ENCODE measurements at places on chromosomes 13 and 19.

DNA sequence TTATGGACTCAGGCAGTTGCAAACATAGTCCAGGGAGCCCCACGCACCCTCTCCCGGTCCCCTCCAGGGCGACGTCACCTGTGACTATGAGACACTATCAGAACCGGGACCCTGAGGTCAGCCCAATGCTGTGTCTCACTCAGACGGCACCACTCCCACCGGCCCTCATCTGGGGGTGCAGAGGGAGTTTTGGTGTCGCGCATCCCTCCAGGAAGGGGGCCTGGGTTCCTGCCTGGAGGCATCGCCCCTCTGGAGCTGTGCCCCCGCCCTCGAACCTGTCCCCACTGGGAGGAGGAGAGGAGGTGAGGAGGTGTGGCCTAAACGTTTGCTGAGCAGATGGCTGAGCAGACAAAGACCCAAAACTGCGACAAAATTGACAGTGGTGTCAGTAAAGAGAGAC lies 51.2 kb downstream of the GADD45B start:
- no peak for DNase-seq

GRCh38 chr13:94917824-94918223 lies 205.5 kb upstream of the SOX21 start:
- DNase-seq: no peak

DNA sequence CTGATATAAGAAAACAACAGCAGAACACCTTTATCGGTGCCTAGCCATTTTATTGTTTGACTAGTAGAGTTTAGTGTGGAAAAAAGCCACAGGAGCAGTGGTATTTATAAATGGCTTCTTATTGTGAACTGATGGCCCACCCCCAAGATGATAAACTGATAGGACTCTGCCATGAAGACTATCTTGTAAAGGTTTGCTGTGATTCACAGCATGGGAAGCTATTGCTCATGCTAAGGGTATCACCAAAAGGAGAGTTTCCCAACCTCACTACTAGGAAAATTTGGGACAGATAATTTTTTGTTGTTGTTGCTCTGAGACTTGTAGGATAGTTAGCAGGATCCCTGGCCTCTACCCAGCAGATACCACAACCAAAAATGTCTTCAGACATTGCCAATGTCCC lies 12.0 kb upstream of the SLC7A1 start:
- no peak for DNase-seq

- no peak for DNase-seq
Measured at GRCh38 chr19:23070353-23071146, 46.3 kb upstream of the ZNF730 start.

DNA sequence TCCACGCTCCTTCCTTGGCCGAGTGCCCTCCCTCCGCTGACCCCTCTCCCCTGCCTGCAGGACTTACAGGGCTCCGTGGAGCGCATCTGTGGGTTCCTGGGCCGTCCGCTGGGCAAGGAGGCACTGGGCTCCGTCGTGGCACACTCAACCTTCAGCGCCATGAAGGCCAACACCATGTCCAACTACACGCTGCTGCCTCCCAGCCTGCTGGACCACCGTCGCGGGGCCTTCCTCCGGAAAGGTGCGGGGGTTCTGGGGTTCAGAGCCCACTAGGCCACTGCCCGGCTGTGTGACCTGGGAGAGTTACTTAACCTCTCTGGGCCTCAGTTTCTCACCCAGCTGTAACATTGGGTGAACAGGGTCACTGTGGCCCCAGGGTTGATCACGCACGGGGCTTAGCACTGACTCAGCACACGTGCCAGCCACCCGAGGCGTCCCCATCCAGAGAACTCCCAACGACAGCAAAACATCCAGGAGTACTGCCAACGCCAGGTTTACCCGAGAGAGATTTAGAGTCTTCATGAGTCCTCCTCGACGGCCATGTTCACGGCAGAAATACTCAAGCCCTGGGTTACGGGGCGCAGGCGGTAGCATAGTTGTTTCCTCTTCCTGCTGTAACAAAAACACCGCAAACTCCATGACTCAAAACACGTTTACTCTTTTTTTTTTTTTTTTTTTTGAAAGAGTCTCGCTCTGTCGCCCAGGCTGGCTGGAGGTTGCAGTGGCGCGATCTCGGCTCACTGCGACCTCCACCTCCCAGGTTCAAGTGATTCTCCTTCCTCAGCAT lies 9.7 kb upstream of the SPACA4 start:
- no peak for DNase-seq

DNA sequence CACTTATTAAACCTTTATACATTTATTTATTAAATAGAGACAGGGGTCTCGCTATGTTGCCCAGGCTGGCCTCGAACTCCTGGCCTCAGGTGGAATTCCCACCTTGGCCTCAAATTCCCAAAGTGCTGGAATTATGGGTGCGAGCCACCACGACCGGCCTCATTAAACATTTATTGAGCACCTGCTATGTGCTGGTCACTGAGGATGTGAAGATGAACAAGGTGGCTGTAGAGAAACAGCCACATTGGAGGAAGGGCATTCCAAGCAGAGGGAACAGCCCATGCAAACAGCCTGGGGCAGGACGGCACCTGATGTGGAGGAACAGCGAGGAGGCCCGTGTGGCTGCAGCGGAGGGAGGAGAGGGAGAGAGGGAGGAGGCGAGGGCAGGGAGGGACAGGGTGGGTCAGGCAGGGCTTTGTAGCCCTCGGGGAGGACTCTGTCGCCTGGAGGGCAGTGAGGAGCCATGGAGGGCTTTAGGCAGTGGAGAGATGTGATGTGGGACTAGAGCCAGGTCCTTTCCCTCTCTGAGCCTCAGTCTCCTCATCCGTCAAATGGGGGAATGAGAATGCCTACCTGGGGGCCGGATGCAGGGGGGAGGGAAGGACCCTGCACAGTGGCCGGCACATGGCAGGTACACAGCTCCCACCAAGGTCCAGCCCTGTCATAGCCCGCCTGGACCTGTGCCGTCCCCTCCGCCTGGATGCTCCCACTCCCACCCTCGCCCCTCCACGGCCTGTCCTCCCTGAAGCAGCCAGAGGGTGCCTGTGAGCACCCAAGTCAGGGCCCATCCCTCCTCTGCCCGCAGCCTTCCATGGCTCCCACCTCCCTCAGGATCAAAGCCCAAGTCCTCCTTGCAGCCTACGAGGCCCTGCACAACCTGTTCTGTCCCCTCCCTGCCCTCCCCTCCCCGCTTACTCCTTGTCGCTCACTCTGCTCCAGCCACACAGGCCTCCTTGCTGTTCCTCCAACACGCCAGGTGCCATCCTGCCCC lies 21.5 kb upstream of the NFIC start:
- DNase-seq: no peak

DNA sequence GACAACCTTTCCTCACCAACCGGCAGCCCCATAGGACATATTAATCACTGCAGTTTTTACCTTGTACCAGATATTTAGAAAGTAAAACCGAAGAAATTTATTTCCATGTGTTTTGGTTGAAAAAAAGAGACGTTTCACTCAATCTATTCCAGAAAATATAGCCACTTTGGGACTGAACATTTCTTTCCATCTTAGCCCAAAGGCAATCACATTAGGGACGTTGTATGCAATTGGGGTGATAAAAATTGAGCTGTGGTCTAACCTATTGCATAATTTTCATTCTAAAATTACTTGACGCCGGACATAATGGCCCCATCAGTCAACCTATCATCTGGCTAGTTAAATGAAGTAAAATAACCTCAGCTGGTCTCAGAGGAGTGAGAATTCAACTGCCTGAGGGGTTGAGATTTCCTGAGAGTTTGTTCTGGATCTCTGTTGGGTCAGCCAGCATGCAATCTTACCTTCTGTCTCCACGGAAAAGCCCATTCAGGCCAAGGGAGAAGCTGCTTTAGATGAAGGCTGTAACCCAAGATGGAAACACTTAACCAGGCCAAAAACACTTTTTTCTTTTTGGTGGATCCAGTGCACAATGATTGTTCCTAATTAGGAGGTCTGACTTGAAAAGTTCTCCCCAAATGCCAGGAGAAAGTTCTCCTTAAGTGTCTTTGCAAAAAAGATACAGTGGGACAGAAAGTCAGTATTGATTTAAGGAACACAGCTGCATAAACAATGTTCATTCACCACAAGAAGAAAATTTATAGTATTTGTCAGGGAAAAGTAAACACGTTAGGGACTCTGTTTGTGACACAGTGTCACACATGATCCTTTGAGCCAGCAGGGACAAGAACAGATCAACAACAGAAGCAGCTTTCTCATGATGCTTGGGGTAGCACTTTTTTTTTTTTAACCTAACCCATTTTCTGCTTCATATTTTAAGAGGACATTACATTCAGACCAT lies 34.1 kb downstream of the DLEU7 start:
- DNase-seq: no peak

- no peak for DNase-seq
Measured at GRCh38 chr13:97506511-97506910, 72.5 kb downstream of the RAP2A start.

GRCh38 chr13:53045189-53045588 lies 16.6 kb downstream of the OLFM4 start:
- no peak for DNase-seq

DNA sequence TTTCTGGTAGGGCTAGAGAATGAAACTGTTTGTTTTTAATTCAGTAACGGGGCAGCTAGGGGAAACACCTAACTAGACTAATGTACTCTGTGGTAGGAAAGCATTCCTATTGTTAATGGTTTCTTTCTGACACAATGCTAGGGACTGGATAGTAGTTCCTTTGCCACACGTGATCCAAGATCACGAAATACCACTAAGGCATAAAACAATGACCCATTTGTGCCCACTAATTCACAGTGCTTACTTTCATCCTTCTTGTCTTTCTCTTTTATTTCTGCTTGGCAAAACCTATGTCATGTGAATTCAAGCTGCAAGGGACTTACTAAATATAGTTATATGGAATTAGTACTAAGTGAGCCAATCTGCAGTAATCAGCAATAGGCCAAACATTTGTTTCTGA lies 834.1 kb upstream of the SLITRK6 start:
- no peak for DNase-seq

DNA sequence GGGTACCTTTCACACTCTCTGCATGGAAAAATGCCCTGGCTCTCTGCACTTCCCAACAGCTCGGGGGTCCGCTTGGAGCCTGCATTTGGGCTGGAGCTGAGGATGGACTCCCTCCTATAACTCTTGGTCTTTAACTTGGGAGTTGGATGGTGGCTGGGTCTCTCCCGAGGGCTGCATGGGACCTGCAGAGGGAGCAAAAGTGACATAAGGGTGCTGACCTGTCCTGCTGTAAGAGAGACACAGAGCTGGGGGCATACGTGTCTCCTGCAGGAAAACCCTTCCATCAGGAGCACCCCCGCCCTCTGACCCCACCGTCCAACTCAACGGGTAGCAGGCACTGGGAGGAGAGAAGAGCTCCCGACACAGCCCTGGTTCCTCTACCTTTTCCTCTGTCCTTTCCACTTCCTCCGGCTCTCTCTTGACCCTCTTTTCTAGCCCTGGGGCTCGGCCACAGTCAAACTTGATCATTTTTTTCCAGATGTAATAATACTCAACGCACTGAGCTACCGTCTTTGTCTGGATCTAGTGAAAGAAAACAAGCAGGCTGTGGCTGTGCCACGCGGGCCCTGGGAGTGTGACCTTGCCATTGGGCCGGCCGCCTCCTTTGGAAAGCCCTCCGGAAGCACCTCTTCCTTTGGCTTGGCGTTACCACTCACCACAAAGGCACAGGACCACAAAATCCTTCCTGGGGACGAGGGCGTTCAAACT lies 6.8 kb upstream of the NAPA start:
- no peak for DNase-seq

- DNase-seq: no peak
Measured at GRCh38 chr13:27967203-27967735, 1.8 kb downstream of the CDX2 start.

DNA sequence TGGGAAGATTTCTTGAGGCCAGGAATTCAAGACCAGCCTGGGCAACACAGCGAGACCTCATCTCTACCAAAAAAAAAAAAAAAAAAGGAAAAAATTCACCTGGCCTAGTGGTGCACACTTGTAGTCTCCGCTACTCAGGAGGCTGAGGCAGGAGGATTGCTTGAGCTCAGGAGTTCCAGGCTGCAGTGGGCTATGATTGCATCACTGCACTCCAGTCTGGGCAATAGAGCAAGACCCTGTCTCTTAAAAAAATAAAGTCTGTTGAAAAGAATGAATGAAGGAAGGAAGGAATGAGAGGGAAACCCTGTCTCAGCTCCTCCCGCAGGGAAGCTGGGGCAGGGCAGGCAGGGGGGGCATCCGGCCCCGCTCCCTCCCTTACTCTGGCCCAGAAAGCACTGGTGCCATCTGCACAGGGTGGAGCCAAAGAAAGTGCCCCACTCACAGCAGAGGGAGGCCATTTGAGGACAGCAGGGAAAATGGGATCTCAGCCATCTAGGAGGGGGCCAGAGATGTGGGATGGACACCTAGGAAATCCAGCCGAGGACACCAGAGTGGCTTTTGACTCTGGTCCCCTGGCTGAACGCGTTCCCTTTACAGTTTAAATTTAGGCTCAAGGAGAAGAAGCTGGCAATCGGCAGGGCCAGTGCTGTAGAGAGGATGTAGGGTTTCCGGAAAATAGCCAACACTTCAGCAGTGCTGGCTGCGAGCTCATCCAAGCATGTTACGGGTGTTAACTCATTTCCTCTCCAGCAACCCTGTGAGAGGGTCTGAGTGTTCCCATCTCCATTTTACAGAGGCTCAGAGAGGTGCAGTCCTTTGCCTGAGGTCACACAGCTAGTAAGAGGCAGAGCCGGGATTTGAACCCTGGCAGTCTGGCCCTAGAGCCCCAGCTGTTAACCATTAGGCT lies 3.6 kb upstream of the HPN start:
- DNase-seq: no peak

DNA sequence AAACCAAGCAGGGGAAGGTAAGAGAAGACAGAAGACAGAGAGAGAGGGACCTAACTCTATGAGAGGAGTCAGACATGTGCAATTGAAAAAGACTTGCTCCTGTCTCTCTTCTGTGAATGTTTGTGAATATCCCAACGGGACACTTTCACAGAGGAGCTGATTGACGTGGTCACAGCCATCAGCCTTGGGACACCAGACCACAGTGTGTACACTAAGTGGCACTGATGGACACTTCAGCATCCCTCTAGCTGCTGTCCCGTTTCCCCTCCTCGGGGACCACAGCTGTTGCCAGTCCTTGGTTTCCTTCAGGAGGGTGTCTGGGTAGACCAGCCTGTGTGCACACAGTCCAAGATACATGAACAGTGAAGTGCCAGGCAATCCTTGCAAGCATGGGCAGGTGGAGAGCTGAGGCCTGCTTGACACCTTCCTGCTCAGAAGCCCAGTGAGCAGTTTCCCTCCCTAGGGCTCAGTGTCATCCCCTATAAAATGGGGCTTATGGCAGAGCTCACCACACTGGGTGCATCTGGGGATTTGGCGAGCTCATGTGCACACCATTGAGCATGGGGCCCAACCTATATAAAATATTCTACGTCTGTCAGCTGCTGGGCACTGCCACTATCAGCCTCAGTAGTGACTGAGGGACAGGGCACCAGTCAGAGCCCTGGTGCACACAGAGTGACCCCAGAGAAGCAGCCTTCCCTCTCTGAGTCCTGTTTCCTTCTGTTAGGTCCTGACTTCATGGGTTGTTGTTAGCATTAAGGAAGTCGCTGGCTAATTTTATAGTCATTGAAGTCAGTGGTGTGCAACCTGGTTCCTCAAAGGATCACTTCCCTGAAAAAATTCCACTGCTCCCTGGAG lies 4.3 kb upstream of the USF2 start:
- DNase-seq: no peak

DNA sequence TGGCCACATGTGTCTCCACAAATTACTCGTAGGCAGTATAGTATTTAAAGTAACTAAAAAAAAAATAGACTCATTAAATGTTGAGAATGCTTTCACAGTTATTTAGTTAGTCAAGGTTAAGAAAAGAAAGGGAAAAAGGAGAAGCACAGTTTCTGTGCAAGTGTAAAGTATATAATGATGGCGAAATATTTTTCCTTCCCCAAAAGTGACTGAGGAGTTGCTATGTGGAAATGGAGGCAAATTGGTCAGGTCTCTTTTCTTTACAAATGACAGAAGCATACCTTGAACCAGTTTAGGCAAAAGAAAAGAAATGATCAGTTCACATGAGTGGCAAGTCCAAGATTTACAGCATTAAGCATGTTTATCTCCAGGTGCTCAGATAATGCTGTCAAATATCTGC lies 18.0 kb downstream of the CSNK1A1L start:
- DNase-seq: no peak
